GM12891 (cell line): ENCODE measurements at places on chromosomes 13 and 19.
A peak's percentile ranks its signal among the peaks of the same experiment; 100 is the strongest.

GRCh38 chr19:16013851-16014840 lies 62.1 kb upstream of the TPM4 start:
- DNase-seq, result no peak

- DNase-seq, result peak; percentile 85
Measured at GRCh38 chr19:36032251-36033104, at the start of gene CLIP3. TSS of gene CLIP3 (minus strand) at chr19:36032873. CDS start at chr19:36032357, 516 bp downstream.

DNA sequence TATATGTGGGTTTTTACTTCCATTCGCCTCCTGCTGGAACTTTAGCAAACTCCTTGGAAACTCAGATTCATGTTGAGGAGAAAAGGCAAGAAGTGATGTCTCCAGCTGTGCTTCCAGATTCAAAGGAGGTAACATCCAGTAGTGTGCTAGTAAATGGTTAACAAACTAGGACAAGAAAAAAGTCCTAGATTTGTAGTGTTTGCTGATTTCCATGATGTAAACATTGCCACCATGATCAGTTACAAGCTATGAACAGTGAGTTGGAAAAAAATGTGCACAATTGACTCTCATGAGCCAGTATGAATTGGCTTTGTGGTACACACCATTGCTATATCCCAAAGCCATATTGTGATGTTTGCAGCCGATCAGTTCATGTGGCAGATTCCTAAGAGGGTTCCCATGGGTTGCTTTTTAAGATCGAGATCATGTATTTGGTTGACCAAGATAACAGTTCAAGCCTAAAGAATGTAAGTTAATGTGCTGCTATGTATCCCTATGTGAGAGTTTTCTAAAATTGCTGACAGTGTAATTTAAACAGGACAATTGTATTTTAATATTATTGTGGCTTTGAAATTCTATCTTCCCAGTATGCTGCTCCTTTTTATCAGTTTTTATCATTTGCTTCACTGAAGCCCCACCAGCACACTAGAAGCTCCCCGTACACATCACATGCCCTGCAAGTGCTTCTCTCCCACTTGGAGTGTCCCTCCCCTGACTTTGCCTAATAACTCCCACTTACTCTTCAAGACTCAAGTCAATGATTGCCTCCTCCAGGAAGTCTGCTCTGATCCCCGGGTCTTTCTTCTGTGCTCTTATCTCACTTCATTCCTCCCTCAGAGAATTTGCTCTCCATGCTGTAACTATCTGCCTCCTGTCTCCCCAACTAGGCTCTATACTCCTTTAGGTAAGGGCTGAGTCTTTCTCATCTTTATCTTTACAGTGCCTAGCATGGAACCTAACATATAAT lies 148.3 kb downstream of the RGCC start:
- DNase-seq, result no peak

GRCh38 chr19:2865334-2866100 lies 1.6 kb upstream of the ZNF556 start:
- no peak for DNase-seq

- DNase-seq, result no peak
Measured at GRCh38 chr19:8117991-8118390, 31.4 kb downstream of the FBN3 start.

- no peak for DNase-seq
Measured at GRCh38 chr13:51632591-51633362, 48.5 kb downstream of the WDFY2 start.

GRCh38 chr19:55690109-55690768 lies 15.2 kb downstream of the EPN1 start:
- no peak for DNase-seq

DNA sequence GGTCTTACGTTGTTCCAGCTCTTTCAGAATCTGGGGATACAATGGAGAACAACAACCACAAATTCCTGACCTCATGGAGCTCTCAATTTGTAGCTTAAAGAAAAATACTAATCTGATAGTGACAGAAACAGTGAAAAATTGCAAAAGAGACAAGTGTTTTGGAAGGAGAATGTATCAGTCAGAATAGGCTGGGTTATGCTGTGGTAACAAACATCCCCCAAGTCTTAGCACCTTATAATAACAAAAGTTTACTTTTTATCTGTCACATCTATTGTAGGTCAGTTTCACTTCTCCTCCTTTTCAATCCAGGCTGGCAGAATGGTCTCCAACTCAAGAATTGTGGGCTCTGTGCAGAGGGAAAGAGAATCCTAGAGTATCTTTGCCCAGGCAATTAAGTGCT lies 9.5 kb downstream of the FAM187B start:
- DNase-seq, result no peak

GRCh38 chr13:25738342-25739196 lies 313.2 kb downstream of the SHISA2 start:
- no peak for DNase-seq

- DNase-seq, result peak; percentile 86
Measured at GRCh38 chr19:18328340-18329034, 5.6 kb upstream of the LSM4 start.

DNA sequence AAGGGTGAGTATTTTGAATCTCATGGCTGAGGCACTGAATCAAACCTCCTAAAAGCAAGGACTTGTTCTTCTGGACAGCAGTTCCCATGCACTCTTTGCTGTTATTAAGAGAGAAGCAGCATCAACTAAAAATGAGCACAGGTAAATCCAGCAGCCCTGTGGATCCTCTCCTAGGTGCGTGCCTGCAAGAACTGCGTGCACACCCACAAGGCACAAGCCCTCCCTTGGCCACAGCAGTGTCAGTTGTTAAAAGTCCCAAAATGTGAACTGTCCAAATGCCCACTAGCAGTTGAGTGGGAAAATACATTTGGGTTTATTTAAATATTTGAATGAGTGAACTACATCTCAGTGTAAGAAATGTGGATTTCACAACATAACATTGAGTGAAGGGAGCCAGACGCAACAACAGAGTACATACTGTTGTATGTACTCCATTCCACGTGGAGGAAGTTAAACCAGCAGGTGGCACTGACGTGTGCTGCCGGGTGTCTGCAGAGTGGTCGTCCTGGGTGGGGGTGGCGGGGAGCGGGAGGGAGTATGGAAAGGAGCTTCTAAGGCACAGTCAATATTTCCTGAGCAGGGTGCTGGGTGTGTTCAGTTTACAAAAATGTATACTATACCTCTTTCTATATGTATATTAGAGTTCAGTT lies 266.4 kb downstream of the NALCN start:
- DNase-seq, result no peak

DNA sequence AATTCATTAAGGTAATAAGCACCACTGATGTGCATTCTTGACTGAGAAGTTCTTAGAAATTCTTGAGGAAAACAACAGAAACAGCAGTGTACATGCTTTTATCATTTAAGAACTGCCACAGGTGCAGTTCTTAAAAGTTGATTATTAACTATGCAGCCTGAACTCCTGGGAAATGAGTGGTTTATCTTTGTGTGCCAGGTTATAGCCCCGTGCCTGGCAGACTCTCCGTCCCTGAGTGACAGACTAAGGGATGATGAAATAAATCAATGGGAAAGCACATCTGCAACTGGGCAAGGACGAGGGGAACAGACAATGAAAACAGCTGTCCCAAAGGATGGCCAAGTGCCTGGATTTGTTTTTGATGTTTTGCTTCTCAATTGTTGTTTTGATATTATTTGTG lies 84.4 kb upstream of the SPATA13 start:
- no peak for DNase-seq

- no peak for DNase-seq
Measured at GRCh38 chr13:35514801-35515502, 38.5 kb upstream of the MAB21L1 start.

- no peak for DNase-seq
Measured at GRCh38 chr13:29758531-29759114, 91.8 kb downstream of the UBL3 start.

DNA sequence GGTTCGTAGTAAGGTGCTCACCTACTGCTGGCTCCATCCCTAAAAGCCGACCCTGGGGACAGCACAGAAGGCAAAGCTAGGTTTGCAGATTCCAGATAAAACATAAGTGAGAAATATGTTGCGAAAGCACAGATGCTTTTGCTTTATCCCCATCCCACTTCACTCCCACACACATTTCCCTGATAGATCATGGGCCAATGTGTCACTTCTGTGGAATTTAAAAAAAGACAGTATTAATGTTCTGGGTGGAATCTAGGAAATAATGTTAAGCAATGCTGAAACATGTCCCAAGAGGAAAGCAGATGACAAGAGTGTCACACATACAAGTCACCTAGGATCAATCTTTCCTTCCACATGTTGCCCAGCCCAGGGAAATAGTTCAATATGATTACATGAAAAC lies 661.0 kb upstream of the MIR17HG start:
- no peak for DNase-seq

DNA sequence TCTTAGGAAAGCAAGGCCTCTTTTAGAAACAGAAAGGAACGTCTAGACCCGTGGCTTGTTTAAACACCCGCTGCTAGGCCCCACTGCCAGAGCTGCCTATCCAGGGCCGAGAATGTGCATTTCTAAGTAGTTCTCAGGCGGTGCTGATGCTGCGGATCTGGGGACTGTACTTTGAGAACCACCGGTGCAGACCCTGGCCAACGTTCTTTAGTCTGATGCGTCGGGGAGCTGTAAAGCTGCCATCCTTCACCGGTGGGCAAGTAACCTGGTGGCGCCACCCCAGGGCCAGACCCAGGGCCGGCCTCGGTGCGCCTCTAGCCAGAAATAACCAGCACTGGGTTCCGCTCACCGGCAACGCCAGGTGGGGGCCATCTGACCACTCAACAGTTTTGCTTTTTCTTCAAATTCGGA lies 47.1 kb downstream of the TGDS start:
- no peak for DNase-seq

GRCh38 chr13:64332048-64332447 lies 2898.1 kb downstream of the PCDH9 start:
- no peak for DNase-seq

DNA sequence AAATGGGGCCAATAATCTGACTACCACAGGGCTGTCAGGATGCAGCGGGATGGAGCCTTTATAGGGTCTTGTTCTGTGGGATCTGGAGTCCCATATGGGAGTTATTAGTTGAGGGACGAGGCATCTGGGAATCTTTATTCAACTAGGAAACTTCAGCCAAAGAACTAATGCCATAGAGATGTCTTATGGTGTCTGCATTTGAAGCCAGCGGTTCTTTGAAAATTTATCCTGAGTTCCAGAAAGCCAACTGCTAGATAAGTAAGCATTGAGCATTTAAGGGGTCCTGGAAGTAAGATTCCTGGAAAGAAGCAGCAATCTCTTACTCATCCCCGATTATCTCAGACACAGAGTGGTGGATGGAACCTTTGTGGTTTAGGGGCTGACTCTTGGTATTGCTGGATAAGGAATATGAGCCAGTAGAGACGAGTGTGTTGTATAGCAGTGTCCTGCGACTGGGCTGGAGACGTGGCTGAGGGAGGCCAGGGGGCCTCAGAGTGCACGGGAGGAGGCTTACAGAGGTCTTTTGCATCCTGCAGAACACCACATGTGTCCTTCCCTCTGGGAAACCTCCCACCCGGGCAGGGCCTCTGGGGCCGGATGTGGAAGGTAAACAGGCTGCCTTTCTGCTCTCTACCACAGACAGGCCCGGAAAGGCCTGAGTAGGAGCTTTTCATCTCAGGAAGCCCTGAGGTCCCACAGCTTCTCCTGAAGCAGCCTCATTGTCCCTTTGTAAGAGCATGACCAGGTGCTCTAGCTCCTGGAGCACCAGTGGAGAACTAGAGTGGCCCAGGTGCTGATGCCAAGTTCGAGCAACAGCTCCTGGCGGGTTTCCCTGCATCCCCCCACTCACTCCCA lies 28.8 kb downstream of the ACTN4 start:
- DNase-seq, result no peak

GRCh38 chr19:51131780-51132680 lies 7.3 kb downstream of the SIGLEC9 start:
- no peak for DNase-seq

GRCh38 chr13:106690779-106691178 lies 122.8 kb upstream of the ARGLU1 start:
- DNase-seq, result no peak

- DNase-seq, result no peak
Measured at GRCh38 chr13:39530916-39531315, 72.1 kb downstream of the LHFPL6 start.

DNA sequence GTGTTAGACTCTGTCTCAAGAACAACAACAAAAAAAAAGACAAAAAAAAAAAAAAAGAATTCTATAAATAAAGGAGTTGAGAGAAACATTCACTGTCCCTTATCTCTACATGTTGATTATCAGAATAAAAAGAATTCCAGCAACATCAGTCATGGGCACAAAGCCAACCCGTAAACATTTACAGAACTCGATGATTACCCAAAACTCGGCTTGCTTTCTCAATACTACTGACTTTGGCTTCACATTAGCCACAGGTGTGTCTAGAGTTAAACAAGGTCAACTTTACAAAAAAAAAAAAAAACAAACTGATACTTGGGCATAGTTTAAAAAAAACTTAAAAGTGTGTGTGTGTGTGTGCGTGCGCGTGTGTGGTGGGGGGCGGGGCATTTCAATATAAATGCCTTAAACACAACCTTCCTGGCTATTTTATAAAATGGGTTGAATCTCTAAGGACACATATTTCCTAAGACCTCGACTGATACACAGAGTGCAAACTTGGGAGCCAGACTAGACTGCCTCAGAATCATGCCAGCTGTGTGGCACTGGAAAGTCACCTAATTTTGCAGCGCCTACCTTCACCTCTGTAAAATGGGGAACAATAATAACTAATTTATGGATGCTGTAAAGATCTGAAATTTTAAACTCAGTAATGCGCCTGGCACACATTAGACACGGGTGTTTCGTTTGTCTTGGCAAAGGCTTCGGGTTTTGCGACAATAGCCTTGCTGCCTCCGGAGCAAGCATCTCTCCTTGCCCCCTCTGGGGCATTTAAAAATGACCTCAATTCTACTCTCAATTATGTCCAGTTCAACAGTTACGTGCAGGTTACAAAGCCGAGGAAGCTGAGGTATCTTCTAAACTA lies 922 bp downstream of the EBPL start:
- peak; percentile 21 for DNase-seq

- no peak for DNase-seq
Measured at GRCh38 chr13:26486550-26486949, 70.9 kb upstream of the WASF3 start.

DNA sequence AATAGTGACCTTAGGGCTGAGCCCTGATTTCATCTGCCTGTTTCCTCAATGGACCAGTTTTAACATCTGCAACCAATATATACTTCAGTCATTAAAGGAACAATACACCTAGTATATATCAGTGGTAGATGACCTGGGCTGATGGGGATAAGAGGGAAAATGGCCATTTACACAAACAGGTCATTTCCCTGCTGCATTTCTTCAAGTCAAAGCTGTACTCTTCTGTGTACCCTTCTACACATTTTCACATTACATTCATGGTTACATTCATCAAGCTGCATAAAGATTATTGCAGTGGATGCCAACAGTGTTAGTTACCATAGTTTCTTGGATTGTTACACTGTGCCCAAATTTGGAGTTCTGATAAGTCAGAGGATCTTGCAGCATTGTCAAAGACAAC lies 81.2 kb upstream of the RAP2A start:
- no peak for DNase-seq
